GM23248 (cell line): ENCODE measurements at places on chromosomes 11 and 22.

- DNase-seq = no peak
These were observed 77.6 kb upstream of the ANO3 start for GRCh38 chr11:26254378-26254777.

DNA sequence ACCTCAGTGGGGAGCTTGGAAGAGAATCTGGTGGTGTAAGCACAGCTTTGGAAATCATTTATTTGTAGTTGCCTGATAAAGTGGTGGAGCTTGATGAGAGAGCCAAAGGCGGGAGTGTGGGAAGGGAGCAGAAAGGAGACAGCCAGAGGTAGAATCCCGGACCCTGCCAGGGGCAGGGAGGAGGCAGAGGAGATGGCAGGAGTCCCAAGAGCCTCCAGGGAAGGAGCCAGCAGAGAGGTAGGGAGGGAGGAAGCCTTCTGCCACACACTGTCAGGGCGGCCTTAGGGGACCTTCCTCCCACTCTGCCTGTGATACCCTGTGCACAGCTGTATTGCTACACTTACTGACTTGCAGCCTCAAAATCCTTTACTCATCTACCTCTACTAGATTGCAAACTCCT lies 15.4 kb downstream of the SCUBE2 start:
- DNase-seq = no peak

- DNase-seq = no peak
These were observed 8.6 kb downstream of the ARAP1 start for GRCh38 chr11:72743321-72744221.

DNA sequence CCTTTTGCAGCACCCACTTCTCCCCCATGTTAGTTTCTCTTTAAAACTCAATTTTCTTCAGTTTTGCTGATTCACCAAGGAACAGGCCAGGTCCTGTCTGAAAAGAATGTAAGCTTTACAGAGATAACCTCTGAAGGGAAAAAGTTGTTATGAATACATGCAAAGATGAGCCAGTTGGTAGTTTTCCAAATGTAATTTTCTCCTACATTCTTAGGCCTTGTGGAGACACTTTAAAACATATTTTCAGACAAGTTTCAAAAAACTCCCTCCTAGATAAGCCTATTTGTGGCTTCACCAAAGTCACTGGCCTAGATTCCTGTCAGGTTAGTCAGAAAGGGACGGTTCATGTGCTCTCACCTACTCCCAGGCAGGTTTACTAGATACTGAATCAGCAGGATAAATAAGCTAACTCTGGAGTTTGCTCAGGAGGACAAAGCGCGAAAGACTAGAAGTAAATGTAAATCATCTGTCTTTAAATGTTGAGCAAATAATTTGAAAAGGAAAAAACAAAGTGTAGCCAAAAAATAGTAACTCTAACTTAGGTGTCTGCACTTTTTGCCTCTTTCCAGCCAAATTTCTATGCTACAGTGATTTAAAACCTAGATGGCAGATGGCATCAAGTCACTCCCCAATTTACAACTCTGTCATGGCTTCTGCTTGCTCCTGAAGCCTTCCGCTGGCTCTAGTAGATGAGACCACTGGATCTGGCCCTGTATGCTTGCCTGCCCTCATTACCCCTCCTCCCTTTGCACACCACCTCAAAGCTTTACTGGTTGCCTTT lies 4.9 kb upstream of the ATP6V1E1 start:
- peak; percentile 67 for DNase-seq

DNA sequence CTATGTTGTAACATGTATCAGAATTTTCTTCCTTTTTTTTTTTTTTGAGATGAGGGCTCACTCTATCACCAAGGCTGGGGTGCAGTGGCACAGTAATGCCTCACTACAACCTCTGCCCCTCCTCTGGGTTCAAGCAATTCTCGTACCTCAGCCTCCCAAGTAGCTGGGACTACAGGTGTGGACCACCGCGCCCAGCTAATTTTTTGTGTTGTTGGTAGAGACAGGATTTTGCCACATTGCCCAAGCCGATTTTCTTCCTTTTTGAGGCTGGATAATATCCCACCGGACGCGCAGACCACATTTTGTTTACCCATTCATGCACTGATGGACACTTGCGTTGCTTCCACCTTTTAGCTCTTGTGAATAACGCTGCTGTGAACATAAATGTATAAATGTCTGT lies 97.0 kb downstream of the BRD1 start:
- DNase-seq = no peak

DNA sequence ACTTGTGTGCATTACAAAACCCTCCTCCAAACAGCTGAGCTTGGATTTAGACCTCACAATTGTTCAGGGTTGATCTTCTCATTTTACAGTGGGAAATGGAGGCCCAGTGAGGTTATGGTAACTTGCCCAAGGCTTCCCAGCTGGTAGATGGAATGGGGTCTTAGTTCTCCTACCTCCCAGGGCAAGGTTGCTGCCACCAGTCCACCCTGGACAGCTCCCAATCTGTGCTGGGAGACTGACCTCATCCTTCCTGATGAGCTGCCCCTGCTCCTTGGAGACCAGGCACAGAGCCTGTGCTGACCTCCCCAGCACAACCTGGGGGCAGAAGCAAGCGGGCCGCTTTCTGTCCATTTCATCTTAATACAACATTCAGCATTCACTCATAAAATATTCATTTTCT lies 190.7 kb downstream of the ST3GAL4 start:
- DNase-seq = peak; percentile 34

DNA sequence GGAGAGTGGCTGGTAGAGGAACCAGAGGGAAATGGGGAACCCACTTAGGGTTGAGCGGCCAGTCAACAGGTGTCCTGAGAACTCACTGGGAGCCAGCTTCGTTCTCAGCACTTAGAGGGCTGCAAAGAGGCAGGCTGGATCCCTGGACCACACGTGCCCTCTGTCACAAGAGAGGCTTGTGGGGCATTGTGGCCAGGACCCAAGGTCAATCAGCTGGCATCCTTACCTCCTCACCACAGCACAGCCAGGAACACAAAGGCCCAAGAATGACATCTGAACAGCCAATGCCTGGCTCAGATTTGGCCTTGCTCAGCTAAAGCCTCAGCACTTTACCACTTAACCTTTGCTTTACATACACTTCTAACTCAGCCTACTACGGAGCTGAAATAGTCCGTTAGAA lies 7.4 kb downstream of the MAPK8IP1 start:
- DNase-seq = no peak

DNA sequence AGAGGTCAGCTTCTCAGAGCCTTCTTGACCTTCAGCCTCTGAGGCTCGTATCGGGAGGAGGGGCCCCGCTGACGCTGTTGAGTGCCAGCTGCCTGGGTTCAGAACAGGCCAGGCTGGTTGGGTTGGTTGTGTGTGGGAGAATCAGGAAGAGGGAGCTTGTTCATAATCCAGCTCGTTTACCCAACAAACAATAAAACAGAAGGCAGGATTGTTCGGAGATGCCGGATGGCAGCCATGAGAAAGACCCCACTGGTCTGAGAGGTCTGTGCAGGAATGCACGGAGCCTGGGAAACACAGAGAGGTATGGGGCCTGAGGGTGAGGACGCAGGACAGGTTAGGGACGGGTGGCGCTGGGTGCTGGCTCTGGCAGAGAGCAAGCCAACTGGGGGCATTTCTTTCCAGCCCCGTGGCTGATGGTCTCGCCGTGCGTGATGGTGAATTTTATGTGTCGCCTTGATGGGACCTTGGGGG lies 31.6 kb upstream of the SHANK2 start:
- no peak for DNase-seq

GRCh38 chr11:67652965-67653845 lies 2.7 kb upstream of the ACY3 start:
- DNase-seq = no peak

GRCh38 chr22:43707648-43708047 lies 104.5 kb downstream of the EFCAB6 start:
- DNase-seq = peak; percentile 24

GRCh38 chr11:46855167-46855566 lies 9.1 kb upstream of the CKAP5 start:
- no peak for DNase-seq

DNA sequence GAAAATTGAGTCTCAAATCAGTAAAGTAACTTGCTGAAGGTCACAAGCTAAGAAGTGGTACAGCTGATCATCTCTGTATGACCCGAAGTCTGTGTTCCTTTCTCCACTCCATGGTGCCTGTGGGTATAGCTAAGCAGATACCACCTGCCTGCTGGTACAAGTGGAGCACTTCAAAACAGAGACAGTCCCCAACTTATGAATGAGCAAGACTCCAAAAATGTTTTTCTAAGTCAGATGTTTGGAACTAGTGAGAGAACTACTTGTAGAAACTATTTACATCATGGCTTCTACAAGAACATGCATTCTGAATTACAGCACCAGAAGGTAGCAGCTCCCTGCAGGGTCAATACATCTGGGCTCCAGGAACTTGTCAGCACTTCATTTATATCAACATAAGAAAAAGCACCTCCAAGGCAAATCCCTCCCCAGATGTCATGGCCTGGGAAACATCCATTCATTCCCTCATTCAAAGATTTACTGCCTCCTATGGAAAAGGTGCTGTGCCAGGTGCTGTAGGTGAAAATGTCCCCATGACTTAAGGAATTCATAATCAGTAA lies 94.7 kb downstream of the SERGEF start:
- DNase-seq = no peak

DNA sequence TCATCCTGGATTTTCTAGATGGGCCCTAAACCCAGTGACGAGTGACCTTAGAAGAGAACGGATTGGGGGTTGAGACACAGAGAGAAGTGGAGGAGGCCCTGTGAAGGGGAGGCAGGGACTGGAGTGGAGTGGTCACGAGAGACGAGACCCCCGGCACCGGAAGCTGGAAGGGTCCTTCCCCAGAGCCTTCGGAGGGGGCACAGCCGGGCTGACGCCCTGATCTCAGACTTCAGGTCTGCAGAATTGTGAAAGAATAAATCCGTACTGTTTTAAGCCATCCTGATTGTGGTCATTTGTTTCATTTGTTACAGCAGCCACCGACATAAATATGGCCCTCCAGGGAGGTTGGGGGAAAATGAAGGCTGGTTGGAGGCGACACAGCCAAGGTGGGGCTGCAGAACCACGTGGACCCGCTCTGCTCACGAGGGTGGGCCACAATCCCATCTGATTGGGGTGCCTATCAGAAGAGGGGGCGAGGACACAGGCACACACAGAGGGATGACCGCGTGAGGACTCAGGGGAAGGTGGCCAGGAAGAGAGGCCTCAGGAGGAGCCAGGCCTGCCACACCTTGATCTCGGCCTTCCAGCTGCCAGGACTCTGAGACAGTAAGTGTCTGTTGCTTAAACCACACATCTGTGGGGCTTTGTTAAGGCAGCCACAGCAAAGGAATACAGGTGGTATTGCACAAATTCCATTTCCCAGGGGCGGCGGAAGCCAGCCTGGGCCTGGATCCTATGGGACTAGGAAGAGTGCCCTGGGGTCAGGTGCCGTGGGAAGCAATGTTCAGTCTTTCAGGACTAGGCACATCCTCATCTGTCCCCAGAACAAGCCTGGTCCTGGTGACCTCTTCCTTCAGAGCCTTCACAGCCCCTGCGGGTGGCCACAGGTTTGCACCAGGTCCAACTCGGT lies 73.3 kb upstream of the SHANK2 start:
- DNase-seq = no peak

- DNase-seq = peak; percentile 3
These were observed 295.6 kb downstream of the NELL1 start for GRCh38 chr11:20964985-20965384.

DNA sequence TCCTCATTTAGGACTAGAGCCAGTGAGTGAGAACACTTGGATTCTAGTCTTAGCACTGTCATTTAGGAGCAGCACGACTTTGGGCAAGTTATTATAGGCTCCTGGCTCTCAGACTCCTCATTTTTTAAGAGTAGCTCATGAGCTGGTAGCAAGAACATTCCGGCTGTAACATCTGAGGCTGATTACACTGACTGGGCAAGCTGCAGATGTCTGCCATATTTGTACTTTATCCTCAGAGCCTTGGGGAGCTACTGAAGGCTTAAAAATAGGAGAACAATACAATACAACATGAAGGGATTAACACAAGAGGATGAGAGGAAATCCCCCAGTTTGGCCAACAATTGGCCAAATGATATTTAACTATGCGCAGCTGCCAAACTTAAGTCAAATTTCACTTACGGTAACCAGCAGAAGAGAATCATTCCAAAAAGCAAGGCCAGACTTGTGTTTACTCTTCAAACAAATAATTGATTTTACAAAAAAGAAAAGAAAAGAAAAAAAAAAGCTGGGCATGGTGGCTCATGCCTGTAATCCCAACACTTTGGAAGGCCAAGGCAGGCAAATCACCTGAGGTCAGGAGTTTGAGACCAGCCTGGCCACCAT lies 113.1 kb upstream of the ARHGAP42 start:
- DNase-seq = peak; percentile 38

DNA sequence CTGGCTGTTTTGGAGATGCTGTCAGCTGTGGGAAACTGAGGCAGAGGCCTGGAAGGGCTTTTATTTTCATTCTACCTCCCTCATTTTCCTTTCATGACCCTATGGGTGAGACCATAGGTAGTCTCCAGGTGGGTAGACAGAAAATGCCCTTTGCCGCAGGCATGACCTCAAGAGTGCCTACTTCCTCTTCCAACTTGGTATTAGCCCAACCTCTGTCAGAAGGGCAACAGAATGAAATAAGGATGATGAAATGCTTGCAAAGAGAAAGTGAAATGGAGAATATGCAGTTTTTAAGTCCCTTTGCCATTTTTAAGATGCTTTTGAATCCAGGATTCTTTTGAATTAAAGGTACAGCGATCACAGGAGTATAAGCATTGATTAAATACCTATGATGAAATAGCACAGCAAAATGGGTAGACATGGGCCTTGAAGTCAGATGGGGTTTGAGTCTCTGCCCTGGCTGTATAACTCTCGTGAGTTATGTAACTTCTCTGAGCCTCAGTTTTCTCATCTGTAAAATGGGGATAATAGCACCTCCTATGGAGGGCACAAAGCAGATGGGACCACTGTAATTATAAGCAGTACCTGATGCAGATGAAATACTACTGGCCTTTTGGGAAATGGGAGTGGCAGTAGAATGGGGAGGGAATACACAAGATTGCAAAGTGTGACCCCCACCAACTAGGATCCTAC lies 3.7 kb downstream of the ASPHD2 start:
- DNase-seq = no peak

GRCh38 chr11:46553814-46554212 lies 40.0 kb downstream of the AMBRA1 start:
- peak; percentile 42 for DNase-seq

GRCh38 chr11:90192869-90193582 lies 29.8 kb downstream of the CHORDC1 start:
- DNase-seq = no peak

- no peak for DNase-seq
These were observed 101.6 kb downstream of the ARHGAP42 start for GRCh38 chr11:100788561-100789295.
